ENCODE measurements at places on chromosomes 6 and 20.

DNA sequence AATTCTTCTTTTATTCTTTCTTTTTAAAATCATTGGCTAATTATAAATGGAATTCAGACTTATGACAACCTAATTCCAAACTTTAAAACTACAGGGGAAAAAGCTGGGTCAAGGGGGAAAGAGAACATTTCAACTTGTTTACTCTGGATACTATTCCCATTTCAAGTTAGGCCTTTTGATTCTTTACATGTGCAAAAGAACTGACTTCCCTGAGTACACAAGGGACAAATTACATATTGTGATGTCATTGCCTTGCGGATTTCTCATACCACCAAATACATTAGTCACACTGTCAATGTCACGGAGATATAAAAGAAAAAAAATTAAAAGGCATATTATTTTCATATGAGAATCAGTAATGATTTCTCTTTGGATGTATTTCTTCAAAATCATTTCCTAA, 96.5 kb upstream of the TBX18 start:
- DNase-seq, result no peak

DNA sequence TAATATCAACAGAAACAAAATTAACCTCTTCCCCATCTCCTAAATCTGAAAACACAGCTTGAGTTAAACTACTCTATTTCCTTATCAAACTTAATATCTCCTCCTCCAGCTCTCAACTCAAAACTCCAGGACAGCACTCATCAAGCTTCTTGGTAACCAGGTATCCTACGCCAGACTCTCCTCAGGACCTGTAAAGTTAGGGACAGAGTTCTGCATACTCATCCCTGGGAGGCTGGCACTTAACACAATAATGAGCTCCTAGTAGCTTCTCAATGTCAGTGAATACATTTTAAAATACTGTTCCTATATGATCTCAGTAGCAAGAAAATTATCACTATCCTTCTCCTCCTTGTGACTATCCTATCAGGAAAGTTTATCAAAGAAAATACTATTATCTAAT, 240.3 kb downstream of the PTPRK start:
- no peak for DNase-seq

GRCh38 chr6:71324194-71324785, 35.7 kb downstream of the OGFRL1 start:
- DNase-seq, result no peak

- DNase-seq, result no peak
Observed at GRCh38 chr20:61608275-61609085, 356.4 kb downstream of the CDH4 start.

DNA sequence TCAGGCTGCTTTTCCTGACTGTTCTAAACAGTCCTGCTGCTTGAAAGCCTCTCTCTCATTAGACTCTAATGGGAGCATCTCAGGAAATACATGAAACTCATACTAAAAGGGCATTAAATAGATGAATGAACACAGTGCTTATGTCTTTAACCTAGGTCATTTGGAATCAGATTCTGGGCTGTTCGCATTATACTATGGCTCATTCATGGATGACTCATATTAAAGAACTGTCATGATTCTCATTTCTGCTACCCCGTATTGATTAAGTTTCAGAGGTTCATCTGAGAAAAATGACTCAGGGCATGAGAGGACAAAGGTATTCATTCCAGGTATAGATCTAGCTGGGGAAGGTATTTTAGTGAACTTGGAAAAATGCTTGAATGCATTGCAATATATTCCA, 335.5 kb downstream of the GJA1 start:
- no peak for DNase-seq

DNA sequence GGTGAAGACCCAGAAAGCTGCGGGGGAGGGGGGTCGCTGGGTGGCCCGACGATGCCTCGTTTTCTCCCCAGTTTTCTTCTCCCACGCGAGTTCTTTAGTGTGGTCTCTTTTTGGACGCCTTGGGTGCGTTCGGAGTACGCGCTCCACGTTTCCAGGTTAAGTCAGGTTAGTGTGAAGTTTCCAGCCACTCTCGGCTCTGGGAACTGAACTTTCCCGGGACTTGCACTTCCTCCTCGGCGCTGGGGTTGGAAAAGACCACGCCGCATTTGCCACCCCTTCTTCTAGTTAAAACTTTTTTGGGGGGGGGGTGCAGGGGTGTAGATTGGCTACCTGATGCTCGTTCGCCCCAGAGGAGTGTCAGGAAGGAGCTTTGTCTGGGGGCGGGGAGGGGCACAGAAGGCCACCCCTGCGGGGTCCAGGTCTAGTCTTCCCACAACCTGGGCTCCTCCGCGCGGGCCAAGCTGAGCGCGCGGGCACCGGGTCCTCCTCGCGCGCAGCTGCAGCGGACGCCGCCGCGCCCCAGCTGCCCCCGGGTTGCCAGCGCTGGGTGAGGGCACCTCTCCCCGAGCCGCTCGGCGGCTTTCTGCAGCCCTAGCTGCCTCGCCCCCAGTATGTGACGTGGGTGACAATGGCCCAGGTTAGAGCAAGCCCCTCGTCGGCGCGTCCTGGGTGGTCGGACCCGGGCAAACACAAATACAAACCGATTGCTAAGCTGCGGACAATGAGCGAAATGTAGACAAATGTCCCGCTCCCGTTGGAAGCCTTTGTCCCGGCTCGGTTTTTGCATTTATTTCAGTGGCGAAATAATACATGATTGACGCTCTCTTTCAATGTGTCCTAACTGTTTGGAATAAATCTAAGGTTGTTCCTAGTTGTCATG, 1.7 kb upstream of the NKX2-2 start:
- DNase-seq, result no peak

GRCh38 chr6:75620381-75621304, 19.0 kb downstream of the SENP6 start:
- DNase-seq, result no peak

DNA sequence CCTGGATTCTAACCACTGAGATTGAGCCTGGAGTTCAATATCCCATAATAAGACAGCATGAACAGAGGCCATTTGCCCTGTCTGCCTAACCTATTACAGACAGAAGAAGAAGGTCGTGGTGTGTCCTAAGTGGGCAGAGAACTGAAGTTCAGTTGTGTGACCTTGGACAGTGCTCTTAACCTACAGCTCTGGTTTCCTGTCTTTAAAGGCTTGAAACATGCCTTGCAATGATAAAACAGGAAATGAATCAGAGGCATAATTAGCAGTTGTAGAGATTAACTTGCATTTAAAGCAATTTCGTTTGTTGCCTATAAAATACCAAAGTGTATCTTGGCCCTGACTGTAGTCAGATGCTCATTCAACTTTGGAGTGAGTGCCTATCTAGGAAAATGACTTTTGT, 507.2 kb upstream of the CHD6 start:
- no peak for DNase-seq

GRCh38 chr20:558117-558516, 14.5 kb upstream of the CSNK2A1 start:
- no peak for DNase-seq

GRCh38 chr6:127907960-127908640, 7.2 kb upstream of the THEMIS start:
- no peak for DNase-seq

GRCh38 chr6:44036699-44037101, 90.6 kb downstream of the MRPL14 start:
- DNase-seq, result no peak

- DNase-seq, result no peak
Observed at GRCh38 chr20:2900845-2901592, 27.7 kb downstream of the PTPRA start.

- DNase-seq, result no peak
Observed at GRCh38 chr20:23664954-23665353, 23.9 kb downstream of the CST4 start.

DNA sequence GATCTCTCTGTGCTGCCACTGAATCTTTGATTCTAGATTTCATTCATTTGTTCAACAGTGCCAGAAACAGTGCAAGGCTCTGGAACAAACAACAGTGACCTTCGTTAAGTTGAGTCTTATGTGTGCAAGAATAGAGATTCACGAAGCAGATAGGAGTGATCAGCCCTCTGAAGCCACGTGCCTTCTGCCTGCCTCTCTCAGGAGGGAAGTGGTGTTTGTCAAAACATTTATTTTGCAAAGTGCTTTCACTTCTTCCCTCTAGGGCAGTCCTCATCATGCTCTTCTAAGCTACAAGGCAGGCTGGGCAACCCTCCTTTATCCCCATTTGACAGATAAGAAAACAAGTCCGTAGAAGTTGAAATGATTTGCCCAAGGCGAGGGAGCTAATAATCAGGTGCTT, 204.3 kb downstream of the TFAP2C start:
- DNase-seq, result no peak

DNA sequence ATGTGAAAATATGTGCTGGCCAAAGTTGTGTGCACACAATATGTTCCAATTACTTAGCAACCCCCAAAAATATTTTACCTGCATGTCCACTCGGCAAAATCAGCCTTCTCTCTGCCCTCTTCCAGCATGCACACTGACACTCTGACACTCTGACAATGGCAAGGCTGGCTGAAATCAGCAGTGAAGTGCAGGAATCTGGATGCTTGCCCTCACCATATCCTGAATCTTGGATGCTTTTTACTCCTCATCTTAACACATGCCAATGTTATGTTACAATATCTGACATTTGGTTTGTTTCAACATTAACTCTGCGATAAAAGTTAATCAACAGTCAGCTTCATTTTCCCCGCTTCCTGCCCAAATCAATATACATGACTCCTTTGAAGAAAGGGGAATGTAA, 203.2 kb downstream of the COL9A1 start:
- no peak for DNase-seq

GRCh38 chr20:36210436-36211021, 25.7 kb upstream of the AAR2 start:
- DNase-seq, result no peak

DNA sequence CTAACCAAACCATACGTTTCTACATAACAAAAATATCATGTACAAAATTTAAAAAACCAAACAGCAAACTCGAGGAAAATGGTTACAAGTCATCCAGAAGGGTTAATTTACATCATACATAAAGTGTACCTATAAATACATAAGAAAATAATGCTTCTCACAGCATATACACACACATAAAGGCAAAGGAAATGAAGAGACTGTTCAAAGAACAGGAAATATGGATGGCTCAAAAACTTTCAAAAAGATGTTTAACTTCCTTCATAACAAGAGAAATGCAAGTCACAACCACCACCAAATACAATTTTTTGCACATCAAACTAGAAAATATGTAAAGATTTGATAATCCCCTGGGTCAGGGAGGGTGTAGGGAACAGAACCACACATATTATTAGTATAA, 7.5 kb downstream of the SLC22A23 start:
- DNase-seq, result no peak

DNA sequence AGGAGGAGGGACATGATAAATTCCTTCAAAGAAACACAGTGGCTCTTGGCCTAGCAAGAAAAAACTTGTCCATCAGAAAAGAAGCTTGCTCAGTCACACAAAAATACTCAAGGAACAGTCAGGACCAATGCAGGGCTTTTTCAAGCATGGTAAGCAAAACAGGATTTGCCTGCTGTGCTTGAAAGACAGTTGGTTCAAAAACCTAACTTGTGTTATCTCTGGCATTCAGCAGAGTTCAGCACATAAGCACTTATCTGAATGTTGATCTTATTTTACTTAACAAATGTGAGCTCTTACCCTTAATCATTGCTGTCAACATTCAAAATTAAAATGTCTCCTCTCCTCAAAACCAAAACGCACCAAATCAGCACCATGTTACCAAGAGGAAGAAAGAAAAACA, 38.3 kb downstream of the ATG5 start:
- no peak for DNase-seq

DNA sequence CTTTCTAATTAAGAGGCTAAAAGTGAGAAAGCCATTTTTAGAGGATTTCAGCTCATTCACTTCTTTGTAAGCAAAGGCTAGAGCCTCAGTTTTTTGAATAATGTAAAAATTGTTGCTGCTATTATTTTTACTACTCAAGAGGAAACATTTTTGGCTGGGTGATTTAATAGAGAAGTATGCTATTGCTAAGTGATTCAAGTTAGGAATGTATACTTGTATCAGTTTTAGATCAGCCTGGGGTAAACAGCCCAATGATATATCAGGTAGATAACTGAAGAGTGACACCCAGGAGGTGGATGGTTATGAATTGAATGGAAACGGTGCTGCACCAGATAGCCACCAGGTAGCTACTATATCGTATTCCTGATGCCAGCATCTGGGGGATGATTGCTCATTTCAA, 9.2 kb downstream of the QKI start:
- DNase-seq, result no peak

GRCh38 chr20:20765696-20766365, 53.4 kb upstream of the RALGAPA2 start:
- no peak for DNase-seq

DNA sequence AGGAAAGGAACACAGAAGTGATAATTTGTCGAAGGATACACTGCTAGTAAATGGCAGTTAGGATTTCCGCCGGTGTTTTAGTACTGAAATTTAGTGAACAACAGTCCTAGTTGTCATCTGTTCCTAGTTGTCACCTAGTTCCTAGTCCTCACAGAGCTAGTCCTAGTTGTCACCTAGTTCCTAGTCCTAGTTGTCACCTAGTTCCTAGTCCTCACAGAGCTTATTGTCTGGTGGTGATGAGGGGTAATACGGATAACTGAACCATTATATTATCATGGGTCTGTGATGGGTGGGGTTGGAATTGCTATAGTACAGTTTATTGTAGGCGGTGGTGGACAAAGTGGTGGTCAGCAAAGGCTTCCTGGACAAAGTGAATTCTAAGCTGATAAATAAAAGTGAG, 1.8 kb downstream of the SNRNP48 start:
- DNase-seq, result no peak

- DNase-seq, result no peak
Observed at GRCh38 chr20:5442101-5442500, 125.3 kb upstream of the PROKR2 start.

DNA sequence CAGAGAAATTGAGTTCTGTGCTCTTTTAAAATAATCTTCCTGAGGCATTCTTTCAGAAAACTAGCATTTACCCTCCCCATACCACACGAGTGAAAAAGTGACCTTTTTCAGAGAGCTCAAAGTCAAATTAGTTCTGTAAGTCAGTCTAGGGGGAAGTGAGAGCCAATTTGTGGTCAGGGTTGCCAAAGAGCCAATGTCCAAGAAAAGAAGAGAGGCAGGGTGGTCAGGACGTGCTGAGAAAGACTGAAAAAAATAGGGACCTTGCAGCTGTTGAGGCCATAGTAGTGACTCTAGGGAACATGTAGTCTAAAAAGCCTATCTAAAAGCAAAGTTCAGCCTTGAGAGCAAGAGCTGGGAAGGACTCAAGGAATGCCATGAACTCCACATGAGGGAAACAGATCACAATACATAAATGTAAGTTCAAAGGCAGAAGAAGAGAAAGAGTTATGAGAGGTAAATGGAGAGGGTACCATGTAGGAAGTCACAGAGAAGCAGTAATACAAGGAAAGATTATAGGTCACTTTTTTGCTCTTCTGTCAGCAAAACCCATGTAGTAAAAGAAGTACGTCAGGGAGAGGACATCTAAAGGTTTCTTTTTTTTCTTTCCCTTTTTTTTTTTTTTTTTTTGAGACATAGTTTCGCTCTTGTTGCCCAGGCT, 565.1 kb upstream of the FLRT3 start:
- no peak for DNase-seq

- no peak for DNase-seq
Observed at GRCh38 chr6:44940367-44940766, 387.8 kb upstream of the RUNX2 start.

GRCh38 chr6:151498327-151498726, 4.5 kb downstream of the CCDC170 start:
- no peak for DNase-seq
